ENCODE measurements at places on chromosomes 5 and 9. TPM values are rescaled to one million over a fixed set of nuclear protein-coding genes. Genes with fewer than 3 reads are reported as not detected.

- DNase-seq: no peak
Observed at GRCh38 chr5:77066184-77066583, 20.9 kb downstream of the ZBED3 start.

DNA sequence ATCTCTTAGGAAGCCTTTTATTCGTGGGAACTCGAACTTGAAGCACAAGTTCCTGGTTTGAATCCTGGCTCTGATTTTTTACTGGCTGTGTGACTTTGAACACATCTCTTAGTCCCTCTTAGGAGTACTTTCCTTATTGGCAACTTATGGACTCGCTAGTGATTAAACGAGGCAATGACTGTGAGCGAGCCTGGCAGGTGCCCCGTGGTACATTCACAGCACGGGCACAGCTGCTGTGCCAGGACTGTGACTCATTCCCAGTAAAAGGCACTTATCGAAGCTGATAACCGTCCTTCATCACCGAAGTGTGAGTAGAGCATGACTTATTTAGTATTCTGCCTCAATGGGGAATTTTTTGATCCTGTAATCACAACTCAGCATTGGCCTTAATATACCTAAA lies 22.7 kb downstream of the CFAP90 start:
- DNase-seq: no peak

GRCh38 chr5:129506086-129506485 lies 46.0 kb downstream of the ADAMTS19 start:
- peak; percentile 23 for DNase-seq

SERF1B gene
- 10.4 TPM for total RNA-seq

TXNDC8 gene
- total RNA-seq: not detected

PCDHGB4 gene
- total RNA-seq: 16.4 TPM

PDE6A gene
- total RNA-seq: not detected

DNA sequence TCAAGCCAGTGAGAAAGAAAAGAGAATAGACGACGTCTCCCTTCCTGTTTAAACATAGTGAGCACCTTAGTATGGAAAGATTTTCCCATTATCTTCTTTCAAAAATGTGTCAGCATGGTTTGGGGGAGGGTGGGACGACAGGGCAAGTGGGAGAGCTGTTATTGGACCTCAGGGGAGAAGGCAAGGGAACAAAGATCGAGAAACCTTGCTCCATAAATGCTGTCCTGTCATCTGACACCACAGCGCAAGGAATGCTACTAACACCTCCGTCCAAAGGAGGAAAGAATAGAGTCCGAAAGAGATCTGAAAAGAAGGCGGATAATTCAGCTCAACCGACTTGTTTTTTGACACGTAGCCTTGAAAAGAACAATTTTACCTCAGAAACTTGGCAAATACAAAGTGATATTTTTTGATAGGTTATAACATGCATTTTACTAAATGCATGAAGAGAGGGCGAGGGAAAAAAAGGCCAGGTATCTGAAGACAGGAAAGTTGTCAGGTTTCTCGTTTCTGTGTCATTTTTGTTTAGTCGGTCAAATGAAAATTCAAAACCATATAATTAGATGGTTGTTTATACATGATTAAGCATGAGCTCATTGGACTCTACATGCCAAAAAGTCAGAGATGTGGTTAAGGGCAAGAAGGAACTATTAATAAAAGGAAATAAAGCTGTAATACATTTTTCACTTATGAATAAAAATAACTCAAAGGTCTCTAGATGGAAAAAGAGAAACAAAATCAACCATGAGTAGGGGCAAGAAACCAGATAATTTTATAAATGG lies 155.7 kb downstream of the GLIS3 start:
- DNase-seq: peak; percentile 82

CDC20B gene
- total RNA-seq: not detected

DNA sequence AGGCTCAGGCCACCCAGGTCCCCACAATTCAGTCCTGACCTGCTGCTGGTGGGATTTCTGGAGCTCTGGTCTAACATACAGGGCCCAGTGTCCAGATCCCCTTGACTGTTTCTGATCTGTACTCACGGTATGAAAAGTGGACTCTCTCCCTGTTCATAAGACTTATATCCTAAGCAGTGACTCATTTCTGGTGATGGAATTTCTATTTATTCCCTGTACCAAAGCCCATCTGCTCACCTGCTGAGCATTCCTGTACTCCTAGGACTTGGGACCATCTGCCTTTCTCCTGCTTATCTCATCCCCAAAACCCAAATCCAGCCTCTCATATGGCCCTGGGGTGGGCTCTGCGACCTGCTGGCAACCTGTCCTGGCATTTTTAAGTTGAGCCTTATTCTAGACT lies 86.6 kb downstream of the APBA1 start:
- no peak for DNase-seq

GRCh38 chr9:105500108-105500766 lies 52.4 kb downstream of the FSD1L start:
- peak; percentile 12 for DNase-seq

GRCh38 chr9:120894321-120895148 lies 17.5 kb upstream of the PHF19 start:
- DNase-seq: no peak

DNA sequence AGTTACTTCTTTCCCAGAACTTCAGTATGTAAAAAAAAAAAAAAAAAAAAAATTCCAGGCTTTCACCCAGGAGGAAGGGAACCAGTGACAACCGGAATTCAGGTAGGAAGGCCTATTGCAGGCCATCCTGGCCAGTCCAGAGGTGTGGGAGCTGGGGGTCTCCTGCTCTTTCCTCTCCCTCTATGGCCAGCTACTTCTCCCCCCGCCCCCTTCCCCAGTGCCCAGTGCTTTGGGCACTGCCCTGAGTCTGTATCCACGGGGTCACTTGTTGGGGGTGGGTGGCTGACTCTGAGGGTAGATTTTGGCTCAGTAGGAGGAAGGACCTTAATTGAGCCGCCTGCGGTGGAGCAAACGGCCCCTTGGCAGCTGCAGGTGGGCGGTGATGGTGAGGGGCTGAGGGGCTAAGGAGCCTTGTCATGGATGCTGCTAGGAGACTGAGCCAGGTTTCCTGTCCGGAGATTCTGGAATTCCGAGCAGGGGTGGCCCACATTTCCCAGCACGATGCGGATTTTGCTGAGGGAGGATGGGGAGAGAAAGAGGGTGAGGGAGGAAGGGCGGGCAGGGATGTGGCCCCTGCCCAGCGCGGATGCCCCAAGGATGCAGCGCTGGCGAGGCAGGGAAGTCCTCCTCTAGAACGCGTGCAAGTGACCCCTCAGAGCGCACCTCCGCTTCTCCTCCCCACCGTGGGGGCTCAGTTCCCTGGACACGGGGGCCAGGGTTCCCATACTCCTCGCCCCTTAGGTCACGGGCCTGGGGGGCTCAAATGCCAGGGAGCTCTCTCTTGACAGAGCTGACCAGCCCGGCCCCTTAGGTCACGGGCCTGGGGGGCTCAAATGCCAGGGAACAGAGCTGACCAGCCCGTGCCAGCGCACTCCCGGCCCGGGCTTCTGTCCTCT lies 1.2 kb upstream of the PHF2 start:
- no peak for DNase-seq

GSN gene
- 461 TPM for total RNA-seq

DNA sequence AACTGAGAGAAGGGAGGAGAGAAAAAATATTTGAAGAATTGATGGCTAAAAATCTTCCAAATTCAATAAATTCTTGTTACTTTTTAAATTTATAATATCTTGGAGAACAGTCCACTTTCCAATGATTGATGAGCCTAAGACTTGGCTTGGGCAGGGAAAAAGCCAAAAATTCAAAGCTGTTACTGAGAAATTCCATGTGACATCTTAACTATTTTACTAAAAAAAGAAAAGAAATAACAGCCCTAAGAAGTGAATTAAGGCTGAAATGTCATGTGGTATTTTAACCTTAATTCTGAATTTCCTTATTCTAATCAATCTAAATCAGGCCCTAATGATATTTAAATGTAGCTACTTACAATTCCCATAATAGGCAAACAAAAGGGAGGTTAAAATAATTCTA lies 53.4 kb downstream of the CETN3 start:
- no peak for DNase-seq

ZCCHC9 gene
- total RNA-seq: 24.6 TPM

ENTREP1 gene
- not detected for total RNA-seq

SIMC1 gene
- 6.9 TPM for total RNA-seq

DNA sequence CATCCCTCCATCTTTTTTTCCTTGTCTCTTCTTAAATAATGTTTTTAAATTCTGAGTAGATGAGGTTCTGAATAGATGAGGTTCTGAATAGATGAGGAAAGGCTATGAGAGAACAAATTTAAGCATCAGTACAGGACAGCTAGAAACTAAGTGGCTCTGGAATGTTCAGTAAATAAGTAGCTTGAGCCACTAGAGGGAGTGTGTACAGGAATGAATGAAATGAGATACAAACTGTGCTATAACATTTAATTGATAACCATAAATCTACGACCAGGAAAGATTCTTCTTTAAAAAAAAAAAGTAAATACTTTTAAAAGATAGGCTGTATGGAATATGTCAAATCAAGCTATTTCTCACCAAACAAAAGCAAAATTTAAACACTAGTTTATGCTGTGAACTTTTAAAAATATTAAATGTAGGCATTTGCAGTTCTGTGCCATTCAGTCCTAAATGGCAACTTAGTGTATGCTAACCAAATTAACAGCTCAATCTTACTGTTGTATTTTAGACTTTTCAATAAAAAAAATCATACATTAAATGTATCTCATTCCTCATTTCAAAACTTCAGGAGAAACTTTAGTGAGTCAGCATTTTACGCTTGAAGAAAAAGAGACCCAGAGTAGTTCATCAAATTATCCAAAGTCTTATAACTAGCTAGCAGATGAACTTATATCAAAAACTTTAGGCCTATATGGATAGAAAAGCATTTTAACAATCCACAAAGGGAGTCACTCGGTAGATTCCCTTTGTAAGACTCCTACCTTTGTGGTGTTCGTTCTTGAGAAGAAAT lies 70.4 kb upstream of the SNX2 start:
- peak; percentile 67 for DNase-seq

- DNase-seq: no peak
Observed at GRCh38 chr5:157547941-157548512, 27.5 kb downstream of the ADAM19 start.

- DNase-seq: peak; percentile 71
Observed at GRCh38 chr9:108443741-108444140, 412.0 kb downstream of the ACTL7B start.

DNA sequence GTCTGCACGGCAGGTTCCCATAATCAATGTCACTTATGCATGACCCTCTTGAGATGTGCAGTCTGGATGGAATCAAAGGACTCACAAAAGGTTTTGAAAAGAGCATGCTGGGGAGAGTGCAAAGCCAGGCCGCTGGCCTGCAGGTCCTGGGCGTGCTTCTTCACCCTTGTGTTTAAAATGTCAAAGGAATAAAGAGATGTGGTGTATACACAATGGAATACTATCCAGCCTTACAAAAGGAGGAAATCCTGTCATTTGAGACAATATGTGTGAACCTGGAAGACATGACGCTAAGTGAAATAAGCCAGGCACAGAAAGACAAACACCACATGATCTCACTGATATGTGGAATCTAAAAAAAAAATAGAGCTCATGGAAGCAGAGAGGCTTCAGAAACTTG lies 137.5 kb upstream of the PHYKPL start:
- no peak for DNase-seq

GRCh38 chr5:169147534-169147933 lies 153.4 kb downstream of the SLIT3 start:
- DNase-seq: no peak

- peak; percentile 16 for DNase-seq
Observed at GRCh38 chr5:111227801-111228200, 3.6 kb downstream of the CAMK4 start.

- DNase-seq: no peak
Observed at GRCh38 chr5:96432216-96433065, 607 bp downstream of the PCSK1 start.

GRCh38 chr9:77427256-77427927 lies 220.7 kb downstream of the GNA14 start:
- DNase-seq: no peak

GRCh38 chr9:133182151-133182550 lies 18.4 kb upstream of the GBGT1 start:
- DNase-seq: no peak

DNA sequence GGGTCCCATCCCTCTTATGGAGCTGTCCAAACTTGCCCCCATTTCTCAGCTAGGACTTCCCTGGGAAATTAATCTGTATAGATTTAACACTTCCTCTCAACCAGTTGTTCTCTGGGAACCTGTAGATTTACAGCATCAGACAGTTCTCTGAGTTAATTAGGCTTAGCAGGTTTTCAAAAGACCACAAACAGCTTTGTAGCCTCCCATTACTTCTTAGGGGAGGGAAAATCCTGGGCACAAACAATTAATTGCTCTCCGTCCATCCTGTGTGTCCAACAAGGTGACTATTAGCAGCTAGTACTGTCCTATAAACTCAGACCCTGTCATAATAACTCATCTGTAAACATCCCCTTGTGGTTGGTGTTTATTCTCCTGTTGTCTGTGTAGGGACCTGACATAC lies 197.9 kb downstream of the GOLPH3 start:
- no peak for DNase-seq

- no peak for DNase-seq
Observed at GRCh38 chr9:97987487-97987886, 4.3 kb downstream of the ANP32B start.

SLC45A2 gene
- total RNA-seq: not detected
